Right renal cortex interstitium (tissue), 3 donors: ENCODE measurements at places on chromosomes 16 and 17. TPM values are rescaled to one million over a fixed set of nuclear protein-coding genes. Genes with fewer than 3 reads are reported as not detected.

Gene NOS2
- polyA plus RNA-seq = 1.8 TPM

DNA sequence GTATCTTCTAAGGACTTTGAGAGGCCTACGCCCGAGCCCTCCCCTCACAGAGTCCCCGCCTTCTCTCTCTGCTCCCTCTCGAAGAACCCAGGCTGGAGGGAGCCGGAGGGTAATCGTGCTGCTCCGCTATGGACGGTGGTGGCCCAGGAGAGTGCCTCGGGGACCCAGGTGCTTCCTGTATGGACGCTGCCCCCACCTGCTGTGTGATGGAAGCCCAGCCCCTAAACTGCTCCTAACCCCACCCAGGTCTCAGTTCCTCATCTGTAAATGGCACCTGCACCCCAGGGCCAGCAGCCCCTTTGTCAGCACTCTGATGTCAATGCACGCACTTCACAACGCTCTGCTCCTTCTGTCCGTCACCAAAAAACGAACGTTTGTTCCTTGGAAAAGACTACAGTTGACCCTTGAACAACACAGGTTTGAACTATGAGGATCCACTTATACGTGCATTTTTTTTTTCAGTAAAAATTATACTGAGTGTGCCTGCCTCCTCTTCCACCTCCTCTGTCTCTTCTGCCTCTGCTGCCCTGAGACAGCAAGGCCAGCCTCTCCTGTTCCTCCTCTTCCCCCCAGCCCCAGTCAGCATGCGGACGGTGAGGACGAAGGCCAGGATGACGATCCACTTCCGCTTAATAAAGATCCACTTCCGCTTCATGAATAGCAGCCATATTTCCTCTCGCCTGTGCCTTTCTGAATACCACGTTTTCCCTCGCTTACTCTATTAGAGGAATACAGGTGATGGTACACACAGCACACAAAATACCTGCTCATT lies 118.3 kb downstream of the BANP start:
- no peak for DNase-seq

DNA sequence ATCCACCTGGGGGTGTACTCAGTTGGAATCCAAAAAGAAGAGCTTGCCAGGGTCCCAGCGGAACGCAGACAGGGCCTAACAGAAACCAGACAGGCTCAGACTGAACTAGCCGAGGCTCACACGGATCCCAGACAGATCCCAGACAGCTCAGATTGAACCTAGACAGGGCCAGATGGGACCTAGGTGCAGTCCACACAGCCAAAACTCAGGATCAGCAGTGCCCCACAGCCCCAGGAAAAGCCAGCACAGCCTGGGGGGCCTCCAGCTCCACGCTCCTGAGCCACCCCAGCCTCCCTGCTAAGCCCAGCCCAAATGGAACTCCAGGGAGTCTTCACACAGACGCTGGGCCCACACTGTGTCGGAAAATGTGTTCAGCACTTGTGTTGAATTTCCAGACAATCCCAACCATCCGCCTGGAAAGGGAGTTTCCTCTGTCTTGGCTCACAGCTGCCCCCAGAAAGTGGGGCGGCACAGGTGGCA lies 7.5 kb downstream of the STX1B start:
- no peak for DNase-seq

Gene TMEM100
- 47.4 TPM for polyA plus RNA-seq

Gene ERN1
- polyA plus RNA-seq = 8.4 TPM

- no peak for DNase-seq
These were observed 15.4 kb downstream of the SMARCE1 start for GRCh38 chr17:40632216-40632615.

GRCh38 chr17:1110862-1111598 lies 68.8 kb downstream of the ABR start:
- DNase-seq = no peak

Gene BCO1
- polyA plus RNA-seq = 2.5 TPM

Gene ADCY7
- 6.6 TPM for polyA plus RNA-seq

GRCh38 chr17:54085934-54086333 lies 263.2 kb downstream of the KIF2B start:
- DNase-seq = no peak

GRCh38 chr17:67867591-67867990 lies 42.3 kb downstream of the BPTF start:
- no peak for DNase-seq

- no peak for DNase-seq
These were observed 9.1 kb upstream of the MMD start for GRCh38 chr17:55430541-55431288.
